DMS79 treated with DMSO at 0.1 percent for 48 hours (cell line): ENCODE measurements at places on chromosomes 7 and 10.

DNA sequence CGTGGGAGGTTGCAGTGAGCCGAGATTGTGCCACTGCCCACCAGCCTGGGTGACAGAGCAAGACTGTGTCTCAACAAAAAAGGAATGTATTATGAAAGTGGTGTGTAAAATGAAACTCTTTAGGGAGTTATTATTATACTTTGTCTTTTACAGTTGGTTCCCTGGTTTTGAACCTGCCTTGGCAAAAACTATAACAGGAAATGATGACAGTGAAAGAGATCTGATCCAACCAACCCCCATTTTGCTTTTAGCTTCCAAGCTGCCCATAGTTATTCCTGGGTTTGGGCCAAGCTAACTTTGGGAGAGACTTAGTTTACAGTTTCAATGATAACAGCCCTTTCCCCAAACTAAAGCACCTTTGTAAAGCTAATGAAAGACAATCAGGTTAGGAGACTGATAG, 34.1 kb upstream of the NMT2 start:
- DNase-seq: no peak

- no peak for DNase-seq
These were observed 43.3 kb upstream of the TMEM248 start for GRCh38 chr7:66877577-66878300.

GRCh38 chr10:33198610-33199009, 135.9 kb downstream of the NRP1 start:
- no peak for DNase-seq

GRCh38 chr10:43156590-43157341, 18.5 kb downstream of the CSGALNACT2 start:
- DNase-seq: no peak

- DNase-seq: no peak
These were observed 171.3 kb downstream of the MAGI2 start for GRCh38 chr7:79282070-79282694.

DNA sequence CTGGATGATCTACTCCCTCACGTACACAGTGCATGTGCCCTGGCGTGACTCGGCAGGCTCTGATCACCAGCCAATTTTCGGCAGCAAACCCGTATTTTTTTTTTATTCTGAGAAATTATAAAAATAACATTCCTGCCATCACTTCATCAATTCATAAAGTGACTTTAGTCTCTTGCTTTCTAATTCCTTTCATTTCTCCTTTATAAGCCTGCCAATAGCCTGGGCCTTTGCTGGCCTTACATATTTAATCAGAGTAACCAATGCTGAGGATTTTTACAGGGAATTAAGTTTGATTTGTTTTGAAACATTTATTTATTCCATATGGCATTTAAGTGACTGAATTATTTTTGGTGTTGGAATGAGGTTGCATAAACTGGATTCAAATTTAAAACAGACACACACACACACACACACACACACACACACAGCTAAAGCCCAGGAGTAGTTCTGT, 140.8 kb downstream of the ETV1 start:
- DNase-seq: no peak

DNA sequence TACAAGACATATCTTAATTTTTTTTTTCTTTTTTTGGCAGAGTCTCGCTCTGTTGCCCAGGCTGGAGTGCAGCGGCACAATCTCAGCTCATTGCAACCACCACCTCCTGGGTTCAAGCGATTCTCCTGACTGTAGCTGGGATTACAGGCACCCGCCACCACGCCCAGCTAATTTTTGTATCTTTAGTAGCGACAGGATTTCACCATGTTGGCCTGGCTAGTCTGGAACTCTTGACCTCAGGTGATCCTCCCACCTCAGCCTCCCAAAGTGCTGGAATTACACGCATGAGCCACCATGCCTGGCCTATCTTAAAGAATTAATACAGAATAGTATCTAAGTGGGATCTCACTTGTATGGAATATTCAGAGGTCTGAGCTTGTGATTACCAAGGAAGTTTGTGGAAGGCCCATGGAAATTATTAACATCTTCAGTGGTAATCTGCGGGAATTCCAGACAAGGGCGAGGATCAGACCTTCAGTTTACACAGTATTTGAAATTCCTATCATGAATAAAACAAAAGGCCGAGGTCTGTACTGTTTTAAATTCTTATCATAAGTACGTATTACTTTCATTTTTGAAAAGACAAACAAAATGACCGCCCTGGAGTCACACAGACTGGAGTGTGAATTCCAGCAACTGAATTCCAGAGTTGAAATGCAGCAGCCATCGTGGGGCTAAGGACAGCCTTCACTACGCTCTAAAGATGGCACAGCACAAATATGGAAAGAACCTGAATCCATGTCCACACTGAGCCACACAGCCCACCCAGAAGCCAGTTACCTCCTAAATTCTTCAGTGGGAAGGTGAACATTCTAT, 16.7 kb downstream of the GPRIN2 start:
- no peak for DNase-seq

DNA sequence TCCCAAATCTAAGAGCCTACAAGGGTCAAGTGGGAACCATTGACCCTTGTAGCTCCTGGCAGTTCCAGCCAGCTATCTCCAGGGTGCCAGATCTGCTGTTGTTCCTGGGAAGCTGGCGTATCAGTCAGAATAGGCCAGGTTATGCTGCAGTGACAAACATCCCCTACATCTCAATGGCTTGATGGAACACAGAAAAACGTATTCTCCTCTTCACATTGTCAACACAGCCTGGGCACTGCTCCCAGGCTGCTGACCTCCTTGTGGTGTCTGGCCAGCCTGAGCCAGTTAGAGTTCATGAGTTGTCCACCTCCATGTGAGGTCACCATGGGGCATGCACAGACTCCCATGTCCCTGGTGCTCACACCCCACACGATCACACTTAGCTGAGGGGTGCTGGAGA, 9.5 kb upstream of the TNRC18 start:
- no peak for DNase-seq

DNA sequence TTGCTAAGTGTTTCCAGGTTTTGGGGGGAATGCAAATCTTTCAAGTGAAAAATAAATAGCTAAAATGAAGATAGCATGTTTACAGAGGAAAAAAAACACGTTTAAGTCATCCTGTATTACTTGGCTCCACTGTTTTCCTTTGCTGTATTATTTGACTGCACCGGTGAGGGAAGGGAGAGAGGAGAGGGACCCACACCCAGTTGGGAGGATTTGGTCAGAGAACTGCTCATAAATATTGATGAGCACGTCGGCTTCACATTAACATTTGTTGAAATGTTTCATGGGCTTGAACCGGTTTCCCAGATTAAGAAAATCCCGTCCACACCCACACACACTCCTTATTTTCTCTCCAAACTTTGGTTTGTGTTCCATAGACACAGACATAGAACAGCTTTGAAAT, 493.8 kb upstream of the MGMT start:
- DNase-seq: no peak

DNA sequence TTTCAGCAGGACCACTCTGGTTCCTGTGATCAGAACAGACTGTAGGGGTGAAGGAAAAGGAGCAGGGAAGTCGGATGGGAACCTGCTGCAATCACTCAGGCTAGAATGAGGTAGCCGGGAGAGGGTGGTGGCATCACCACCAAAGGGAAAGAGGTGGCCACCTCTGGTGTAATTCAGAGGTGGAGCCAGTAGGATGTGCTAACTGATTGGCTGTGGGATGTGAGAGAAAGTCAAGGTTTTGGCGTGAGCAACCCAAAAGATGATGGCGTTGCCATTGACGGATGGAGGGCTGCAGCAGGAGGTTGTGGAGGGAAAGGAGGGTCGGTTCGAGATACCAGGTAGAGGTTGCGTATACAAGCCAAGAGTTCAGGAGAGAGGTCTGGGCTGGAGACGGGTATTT, 7.4 kb upstream of the VSIR start:
- no peak for DNase-seq

GRCh38 chr10:70809726-70810125, 6.0 kb upstream of the SGPL1 start:
- no peak for DNase-seq

- no peak for DNase-seq
These were observed 32.9 kb upstream of the JCAD start for GRCh38 chr10:30092151-30092790.

- DNase-seq: no peak
These were observed 293.2 kb downstream of the GRID1 start for GRCh38 chr10:86073199-86073977.

GRCh38 chr10:57849691-57850357, 417.9 kb downstream of the IPMK start:
- peak; percentile 5 for DNase-seq

DNA sequence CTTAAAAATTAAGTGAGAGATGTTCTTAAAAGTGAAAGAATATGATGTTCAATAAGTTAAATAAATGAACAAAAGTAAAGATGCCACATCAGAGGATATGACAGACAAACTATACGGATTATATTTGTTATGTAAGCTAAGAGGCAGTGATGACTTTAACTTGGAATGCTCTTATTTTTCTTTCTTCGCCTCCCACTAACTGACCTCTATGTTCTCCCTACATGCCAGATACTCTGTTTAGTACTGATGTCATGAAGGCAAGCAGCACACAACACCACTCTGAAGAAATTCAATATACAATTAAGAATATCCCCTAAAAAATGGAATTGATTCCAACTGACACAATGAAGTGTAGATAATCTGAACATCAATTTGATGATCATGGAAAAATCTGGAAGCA, 223.4 kb downstream of the DOCK4 start:
- no peak for DNase-seq

GRCh38 chr7:67771846-67772605, 775.4 kb downstream of the TYW1 start:
- no peak for DNase-seq

DNA sequence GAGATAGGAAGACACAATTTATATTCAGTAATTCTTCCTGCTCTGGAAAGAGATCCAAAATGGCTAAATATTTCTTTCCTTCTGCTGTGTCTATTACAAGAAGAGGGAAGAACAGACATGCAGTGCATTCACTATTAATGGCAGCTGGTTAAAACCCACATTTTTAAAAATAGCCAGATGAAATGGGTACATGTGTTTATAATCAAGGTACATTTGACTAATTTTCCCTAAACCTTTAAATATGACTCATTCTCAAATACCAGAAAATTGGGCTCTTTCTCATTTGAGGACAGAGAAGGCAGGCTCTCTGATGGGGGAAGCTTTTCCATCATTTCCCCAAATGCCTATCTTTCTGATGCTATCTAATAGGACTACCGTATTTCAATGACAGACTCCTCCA, 215.7 kb upstream of the HABP2 start:
- no peak for DNase-seq

GRCh38 chr7:133293384-133294160, 40.7 kb downstream of the EXOC4 start:
- peak; percentile 23 for DNase-seq

DNA sequence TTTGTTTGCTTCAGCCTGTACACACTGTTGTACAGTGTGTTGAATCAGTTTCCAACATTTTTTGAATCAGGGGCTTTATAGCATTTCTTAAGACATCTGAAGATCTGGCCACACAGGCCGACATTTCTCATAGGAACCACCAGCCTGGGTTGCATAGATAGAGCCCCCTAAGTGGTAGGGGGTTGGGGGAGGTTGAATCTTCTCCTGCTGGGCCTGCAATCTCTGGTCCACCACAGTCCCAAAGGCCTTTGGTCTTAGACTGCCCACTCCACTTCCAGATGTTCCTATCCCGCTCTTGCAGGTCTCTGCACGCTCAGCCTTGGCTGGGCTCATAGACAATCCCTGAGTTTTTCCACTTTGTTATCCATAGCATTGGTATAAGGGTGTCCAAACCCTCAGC, 75.4 kb upstream of the HABP2 start:
- DNase-seq: no peak

GRCh38 chr10:81270051-81270450, 604.9 kb upstream of the NRG3 start:
- DNase-seq: no peak

DNA sequence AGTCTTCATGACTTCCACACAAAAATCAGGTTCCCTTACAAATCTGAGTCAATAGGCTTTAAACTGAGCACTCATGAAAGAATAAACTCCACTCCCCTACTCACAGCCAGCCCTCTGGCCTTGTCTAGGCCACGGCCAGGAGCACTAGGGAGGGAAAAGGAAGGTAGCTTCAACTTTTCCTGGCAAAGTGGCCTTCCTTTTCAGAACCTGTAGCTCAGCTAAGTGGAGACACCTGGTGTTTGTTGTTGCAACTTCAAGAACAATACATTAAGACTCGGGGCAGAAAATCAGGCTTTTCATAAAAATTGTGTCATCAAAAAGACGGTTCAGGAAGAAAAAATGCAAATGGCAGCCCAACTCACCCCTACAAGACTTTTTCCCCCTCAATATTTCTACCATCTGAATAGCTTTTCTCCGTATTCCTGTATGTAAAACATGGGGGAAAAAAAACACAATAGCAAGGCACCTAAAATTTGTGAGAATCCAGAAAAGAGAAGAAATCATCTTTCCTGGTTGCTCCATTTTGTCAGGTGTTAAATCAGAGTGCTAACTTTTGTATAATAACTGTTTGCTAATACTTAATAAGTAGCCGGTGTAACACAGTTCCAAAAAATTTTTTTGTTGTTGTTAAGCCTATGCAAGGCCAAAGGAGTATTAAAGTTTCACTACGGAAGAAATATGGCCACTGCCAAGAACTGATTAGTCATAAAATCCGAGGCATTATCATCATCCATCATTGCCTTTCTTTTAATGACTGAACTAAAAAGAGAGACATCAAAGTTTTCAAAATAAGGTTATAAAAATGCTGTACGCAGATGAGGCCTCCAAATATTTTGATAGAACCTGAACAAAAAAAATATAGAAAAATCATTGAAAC, 66.2 kb upstream of the ARID5B start:
- DNase-seq: no peak

- DNase-seq: no peak
These were observed 57.4 kb upstream of the INHBA start for GRCh38 chr7:41760293-41760692.

DNA sequence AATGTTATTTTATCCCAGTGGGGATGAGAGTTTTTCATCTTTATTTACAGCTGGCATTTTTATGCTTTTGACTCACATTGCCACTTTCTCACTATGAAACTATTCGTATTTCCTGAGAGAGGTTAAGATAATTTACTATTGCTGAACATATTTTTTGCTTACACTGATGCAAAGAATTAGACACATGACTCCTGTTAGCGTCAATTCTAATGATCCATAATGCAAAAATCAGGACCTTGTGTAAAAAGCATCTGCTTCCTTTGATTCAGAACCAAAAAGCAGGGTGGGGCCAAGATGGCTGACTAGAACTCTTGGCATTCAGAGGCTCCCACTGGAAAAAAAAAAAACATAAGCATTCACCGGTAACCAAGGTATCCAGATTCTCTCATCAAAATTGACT, 464.8 kb downstream of the SEMA3D start:
- no peak for DNase-seq

DNA sequence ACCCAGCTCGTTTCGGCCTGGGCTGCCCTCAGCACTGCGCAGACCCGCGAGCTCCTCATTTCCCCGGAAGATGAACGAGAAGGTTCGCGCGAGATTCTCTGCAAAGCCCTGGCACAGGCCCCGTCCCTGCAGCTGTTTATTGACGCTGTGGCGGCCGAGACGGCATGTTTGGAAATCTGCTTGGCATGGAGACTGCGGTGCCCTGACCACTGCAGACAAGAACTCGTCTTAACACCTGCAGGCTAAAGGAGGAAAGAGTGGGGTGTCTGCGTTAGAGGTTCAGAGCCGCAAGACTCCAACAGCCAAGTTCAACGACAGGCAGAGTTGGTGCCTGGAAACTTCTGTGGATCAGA, 125.6 kb downstream of the DNAJB6 start:
- DNase-seq: peak; percentile 36

GRCh38 chr10:114726820-114727271, 68.8 kb upstream of the ABLIM1 start:
- no peak for DNase-seq

GRCh38 chr7:14734839-14735321, 167.7 kb downstream of the DGKB start:
- no peak for DNase-seq

GRCh38 chr7:78170815-78171214, 372.2 kb downstream of the PHTF2 start:
- DNase-seq: no peak
